CD4-positive, CD25-positive, alpha-beta regulatory T cell (primary cell): ENCODE measurements at places on chromosomes 13 and 19. TPM values are rescaled to one million over a fixed set of nuclear protein-coding genes. Genes with fewer than 3 reads are reported as not detected.

The SERPINE3 gene
- not detected for polyA plus RNA-seq

The ZNF626 gene
- 11.8 TPM for polyA plus RNA-seq

The BRME1 gene
- not detected for polyA plus RNA-seq

The NXNL1 gene
- polyA plus RNA-seq, result not detected

The KIR2DL3 gene
- not detected for polyA plus RNA-seq

The ZNF846 gene
- 6.4 TPM for polyA plus RNA-seq

The ERICH6B gene
- 0.38 TPM for polyA plus RNA-seq

The OSCAR gene
- polyA plus RNA-seq, result not detected

The IFI30 gene
- 7.1 TPM for polyA plus RNA-seq

The EFNA2 gene
- polyA plus RNA-seq, result not detected

The C19orf85 gene
- polyA plus RNA-seq, result not detected

The KCNRG gene
- polyA plus RNA-seq, result 0.76 TPM

The MEIS3 gene
- 1.0 TPM for polyA plus RNA-seq
